Psoas muscle (tissue), 8 donors: ENCODE measurements at places on chromosomes 6 and 20. TPM values are rescaled to one million over a fixed set of nuclear protein-coding genes. Genes with fewer than 3 reads are reported as not detected.

The TPD52L1 gene
- 150 TPM for total RNA-seq

- no peak for DNase-seq
Measured at GRCh38 chr6:166167801-166168615, at the start of gene TBXT. TSS of gene TBXT (minus strand) at chr6:166167851. CDS start at chr6:166167591, 260 bp downstream.

GRCh38 chr6:84546427-84546914 is 217.9 kb downstream of the TBX18 start:
- DNase-seq = no peak

The BICRAL gene
- total RNA-seq = 12.2 TPM

- no peak for DNase-seq
Measured at GRCh38 chr6:108113557-108114519, 39.3 kb upstream of the OSTM1 start.

DNA sequence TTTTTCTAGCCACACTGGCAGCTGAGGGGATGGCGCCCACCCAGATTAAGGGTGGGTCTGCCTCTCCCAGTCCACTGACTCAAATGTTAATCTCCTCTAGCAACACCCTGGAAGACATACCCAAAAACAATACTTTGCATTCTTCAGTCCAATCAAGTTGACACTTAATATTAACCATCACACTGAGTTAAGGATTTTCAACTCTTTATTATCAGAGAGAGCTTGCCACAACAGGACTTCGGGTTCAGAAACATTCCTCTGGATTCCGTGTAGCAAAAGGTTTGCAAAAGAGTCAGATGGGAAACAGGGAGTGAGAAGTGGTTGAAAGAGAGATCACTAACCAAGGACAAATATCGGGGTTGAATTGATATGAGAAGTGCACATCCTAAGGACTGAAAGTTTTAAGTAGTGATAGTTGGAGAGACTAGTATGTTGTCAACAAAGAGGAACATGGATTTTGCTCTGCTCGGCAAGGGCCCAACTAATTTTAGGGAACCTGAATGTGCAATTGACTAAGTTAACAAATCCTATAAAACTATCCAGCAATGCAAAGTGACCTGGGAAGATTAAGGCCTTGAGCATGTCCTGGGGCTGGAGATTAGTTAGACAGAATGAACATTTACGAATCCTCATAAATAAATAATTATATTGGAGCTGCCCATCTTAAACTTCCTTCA is 137.0 kb upstream of the TENT5A start:
- no peak for DNase-seq

The PGBD1 gene
- 2.6 TPM for total RNA-seq

The ZNF165 gene
- total RNA-seq = 0.14 TPM

The CRISP2 gene
- total RNA-seq = not detected

- DNase-seq = peak; percentile 60
Measured at GRCh38 chr20:19692685-19693119, 65.4 kb upstream of the RIN2 start.

- DNase-seq = no peak
Measured at GRCh38 chr6:15987569-15987968, 141.3 kb upstream of the MYLIP start.

GRCh38 chr20:6559791-6560190 is 207.7 kb upstream of the BMP2 start:
- no peak for DNase-seq

DNA sequence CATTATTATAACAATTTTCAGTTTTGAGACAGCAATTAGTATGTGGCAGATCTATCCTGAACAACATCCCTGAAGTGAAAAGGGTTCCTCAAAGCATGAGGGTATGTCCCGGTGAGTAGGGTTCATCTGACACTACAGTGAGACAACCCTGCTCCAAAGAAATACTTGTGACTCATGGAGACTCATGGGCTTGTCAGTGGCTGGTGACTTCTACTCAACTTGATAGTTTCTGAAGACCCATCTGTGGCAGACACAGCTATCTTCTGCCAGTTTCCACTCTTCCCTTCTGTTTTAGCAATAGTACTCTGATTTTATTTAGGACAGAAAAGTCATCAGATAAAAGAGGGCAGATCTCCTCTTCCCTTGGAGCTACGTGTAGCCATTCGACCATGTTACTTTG is 41.4 kb downstream of the MAP3K7 start:
- DNase-seq = no peak

DNA sequence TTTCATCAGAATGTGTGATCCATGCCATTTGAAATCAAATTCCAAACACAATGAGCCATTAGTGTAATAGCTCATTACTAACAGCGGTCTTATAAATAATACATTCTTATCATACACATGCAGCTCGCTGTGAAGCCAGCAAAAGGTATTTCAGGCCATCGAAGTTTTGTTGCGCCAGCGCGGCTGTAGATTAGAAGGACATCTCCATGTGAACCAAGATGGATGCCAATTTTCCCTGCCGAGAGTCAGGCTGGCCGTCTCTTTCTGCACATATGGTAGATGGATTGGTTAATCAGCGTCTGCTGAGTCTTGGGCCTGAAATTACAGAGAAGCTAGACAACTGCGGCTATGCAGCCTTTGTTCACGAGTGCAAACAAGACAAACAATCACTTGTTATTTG is 44.1 kb downstream of the CFAP61 start:
- DNase-seq = no peak

The BPIFB2 gene
- not detected for total RNA-seq

DNA sequence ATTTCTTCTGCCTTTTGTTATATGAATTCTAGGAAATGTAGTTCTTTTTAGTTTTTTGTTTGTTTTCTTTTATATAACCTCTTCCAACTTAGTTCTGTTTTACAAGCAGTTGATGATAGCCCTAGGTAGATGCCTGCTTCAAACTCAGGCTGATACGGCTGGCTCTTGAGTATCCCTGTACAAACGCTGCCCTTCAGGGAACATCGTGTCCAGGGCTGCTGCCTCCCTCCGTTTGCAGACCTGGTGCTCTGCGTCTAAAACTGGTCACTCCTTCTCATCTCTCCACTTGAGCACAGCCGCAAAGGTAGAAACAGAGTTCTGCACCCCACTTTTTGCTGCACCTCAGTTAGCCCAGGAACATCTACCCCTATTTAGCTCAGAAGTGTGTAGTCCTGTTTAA is 310.1 kb downstream of the PRL start:
- no peak for DNase-seq

DNA sequence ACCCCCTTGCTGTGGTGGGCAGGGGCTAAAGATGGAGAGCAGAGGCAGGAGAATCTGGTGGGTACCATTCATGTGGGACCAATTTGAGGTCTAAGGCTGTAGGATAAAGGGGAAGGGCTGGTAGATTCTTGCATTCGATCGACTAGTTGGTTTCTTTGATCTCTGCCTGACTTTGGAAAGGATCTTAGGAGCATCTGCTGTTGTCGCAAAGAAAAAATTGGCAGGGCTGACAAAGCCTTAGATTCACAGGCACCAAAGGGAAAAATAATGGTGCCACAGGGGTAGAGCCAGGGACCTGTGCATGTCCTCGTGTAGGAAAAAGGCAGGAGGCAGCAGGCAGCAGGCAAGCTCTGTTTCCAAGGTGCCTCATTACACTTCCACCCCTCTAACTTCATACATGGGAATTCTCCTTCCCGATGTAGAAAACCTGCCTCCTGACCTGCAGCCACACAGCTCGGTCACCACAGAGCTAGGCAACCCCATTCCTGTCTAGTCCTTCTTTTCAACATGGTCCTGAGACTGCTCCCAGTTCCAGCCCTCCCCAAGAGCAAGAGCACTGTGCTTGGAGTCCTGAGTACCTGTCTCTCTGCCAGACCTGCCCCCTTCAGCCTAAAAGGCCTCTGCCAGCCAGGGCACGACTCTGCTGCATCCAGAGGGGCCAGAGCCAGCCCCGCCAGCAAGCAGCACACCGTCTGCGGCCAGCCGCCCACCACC is 71.9 kb downstream of the FGD2 start:
- no peak for DNase-seq

GRCh38 chr20:29689411-29690225 is 1567.8 kb upstream of the DEFB115 start:
- DNase-seq = peak; percentile 41

DNA sequence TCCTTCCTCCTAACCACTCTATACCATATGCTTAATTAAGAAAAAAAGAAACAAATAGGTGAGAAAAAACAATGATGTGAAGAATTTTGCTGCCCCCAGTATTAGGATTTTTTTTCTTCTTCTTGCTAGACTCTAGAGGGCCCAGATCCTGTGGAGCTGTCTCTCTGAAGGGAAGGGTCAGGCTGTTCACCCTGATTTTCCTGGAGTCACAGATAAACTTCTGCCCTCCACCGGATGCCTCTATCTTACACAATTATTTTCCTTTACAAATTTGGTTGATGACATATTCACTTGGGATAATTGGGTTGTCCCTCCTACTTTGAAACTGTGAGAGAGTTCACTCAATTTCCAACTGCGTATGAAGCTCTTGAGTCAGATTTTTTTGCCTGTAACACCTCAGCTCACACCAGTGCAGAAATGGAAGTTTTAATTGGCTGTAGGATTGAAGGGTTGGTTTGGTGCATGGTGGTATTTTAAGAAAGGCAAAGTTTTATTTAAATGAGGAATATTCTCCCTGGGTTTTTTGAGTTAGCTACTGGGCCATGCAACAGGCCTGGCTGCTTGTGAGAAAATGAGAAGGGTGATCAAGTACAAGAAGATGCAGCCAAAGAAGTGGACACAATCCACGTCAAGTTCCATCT is 73.7 kb upstream of the ESR1 start:
- DNase-seq = no peak
